ENCODE measurements at places on chromosomes 2 and 18.

- DNase-seq = no peak
Measured at GRCh38 chr2:231800493-231801091, 14.3 kb downstream of the COPS7B start.

- no peak for DNase-seq
Measured at GRCh38 chr18:63106727-63107126, 212.8 kb downstream of the BCL2 start.

DNA sequence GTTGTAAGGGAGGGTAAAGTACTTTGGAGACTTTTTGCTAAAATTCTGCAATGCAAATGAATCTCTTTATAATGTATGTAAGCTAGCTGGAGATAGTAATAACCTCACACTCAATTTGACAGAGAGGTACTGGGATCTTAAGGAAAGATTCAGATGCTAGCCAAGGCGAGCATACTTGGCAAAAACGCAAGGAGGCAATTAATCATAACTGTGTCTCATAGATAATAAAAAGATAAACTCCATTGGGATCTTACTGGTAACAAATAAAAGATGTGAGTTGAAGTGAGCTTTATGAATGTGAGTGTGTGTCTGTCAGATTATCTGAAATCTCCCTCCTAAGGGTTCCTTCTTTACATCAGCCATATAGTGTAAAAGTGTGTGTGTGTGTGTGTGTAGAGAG lies 533.0 kb downstream of the TMX3 start:
- DNase-seq = no peak

DNA sequence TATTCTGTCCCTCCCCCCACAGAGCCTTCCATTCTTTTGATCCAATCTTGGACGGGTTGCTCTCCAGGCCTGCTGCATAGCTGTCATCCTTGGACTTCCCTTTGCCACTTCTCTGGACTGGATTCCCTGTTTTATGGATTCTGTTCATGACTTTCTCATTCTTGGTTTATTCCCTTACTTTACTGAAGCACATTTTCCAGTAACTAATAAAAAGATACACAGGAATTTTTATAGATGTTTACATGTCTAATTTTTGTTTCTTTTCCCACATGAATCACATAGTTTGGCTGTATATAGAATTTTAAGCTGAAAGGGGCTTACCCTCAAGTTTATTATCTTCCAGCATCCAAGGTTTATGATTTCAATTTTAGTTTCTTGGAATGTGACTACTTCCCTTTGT lies 37.9 kb downstream of the GDF7 start:
- no peak for DNase-seq

DNA sequence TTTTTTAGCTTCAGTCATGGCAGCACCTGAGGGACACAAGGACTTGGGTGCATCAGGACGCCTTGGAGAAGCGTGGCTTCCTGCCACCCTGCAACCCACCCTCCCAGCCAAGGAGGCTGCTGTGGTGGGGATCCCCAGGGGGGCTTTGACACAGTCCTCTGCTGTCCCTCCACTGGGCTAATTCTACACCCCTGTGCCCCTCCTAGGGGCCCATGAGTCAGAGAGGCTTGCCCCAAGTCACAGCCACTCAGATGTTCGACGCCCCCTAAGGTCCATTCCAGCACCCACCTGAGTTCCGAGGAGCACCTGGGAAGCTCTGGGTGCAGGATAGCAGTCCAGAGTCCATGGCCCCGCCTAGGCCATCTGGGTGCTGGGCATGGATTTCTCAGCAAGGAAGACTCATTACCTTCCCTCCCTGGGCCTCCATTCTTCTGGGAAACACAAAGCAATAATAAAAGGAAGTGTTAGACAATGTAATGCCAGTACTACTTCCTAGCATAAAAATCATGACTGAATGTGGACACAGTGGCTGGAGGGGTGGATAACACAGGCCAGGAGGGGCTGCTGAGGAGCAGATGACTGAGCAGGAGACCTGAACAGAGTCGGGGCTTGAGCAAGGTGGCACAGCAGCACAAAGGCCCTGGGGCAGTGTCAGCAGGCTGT lies 3.7 kb downstream of the ALPG start:
- no peak for DNase-seq

DNA sequence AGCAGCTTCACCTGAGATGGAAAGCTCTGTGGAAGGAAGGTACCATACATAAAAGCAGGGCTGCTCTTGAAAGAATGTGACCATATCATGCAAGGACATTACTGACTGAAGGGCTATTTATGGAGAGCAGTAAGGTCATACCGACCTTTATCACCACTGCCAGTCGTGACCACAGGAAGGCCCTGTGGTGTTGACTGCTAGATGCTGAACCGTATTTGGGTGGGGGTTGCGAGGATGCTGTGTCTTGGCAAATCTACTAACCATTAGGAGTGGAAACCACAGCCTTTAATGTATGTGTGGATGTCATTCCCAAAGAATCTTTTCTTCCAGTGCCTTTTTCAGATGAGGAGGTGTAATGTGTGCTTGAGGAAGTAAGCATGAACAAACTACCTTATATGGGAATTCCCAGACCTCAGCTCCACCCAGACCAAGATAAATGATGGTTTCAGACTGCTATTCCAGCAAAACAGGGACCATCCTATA lies 60.8 kb downstream of the LIMS1 start:
- DNase-seq = no peak

- DNase-seq = no peak
Measured at GRCh38 chr18:2536493-2536892, 34.8 kb downstream of the METTL4 start.

- no peak for DNase-seq
Measured at GRCh38 chr18:65363011-65363410, 387.8 kb upstream of the CDH7 start.

DNA sequence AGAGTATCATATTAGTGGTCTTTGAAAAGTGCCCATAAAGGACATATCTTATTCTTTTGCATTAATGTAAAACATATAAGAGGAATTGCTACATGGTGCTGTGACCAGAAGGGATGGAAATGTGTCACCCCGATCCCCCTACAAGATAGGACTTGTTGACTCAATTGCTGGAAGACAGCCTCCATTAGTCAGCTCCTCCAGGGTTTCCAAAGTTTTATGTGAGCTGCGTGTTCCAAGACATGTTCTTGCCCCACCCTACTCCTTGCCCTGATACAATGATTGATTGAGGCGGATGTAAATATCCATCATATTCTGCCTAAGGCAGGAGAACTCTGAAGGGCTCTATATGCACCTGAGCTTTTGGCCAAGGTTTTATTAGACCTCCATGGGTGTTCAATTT lies 541.0 kb upstream of the ZEB2 start:
- DNase-seq = no peak

DNA sequence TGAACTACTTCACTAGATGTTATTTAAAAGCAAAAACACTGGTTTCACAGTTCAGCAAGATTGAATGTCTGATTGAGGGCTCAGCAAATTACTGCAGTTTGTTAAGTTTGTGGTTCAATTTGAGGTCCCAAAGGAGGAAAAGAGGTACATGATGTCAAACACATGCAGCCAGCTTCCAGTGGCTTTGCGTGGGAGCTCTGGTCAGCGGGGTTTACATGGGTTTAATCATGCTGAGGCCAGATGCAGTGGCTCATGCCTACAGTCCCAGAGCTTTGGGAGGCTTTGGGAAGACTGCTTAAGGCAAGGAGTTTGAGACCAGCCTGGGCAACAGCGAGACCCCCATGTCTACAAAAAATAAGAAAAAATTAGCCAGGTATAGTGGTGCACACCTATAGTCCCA lies 111.5 kb downstream of the MAPK4 start:
- DNase-seq = no peak

DNA sequence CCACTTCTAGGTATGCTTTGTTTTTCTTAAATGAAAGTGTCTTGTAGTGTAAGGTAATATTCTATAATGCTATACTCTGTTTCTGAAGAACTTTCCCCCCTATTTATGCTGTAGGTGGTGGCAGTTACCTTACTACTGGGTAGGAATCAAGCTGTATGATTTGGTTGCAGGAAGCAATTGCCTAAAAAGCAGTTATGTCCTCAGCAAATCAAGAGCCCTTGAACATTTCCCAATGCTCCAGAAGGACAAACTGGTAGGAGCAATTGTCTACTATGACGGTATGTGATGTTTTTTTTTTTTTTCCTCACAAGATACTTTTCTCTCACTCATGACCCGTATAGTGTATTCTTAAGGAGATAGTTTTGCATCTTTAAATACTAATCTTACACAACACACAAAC lies 77.0 kb downstream of the GPD2 start:
- no peak for DNase-seq

DNA sequence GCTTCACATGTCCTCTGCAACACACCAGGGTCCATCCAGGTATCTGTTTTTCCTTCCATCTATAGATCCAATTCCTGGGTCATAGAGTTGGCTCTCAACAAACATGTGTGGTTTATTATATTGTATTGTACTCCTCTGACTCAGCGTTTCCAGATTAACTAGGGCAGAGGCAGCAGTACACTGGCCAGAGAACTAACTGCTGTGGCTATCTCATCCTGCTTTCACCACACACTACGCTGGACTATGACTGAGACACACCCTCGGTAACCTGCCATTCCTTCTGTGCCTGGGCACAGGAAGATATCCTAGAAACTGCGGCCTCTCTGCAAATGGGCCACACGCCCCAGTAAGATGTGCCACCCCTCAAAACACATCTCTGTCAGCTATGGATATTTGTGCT lies 159.8 kb upstream of the STK17B start:
- no peak for DNase-seq

DNA sequence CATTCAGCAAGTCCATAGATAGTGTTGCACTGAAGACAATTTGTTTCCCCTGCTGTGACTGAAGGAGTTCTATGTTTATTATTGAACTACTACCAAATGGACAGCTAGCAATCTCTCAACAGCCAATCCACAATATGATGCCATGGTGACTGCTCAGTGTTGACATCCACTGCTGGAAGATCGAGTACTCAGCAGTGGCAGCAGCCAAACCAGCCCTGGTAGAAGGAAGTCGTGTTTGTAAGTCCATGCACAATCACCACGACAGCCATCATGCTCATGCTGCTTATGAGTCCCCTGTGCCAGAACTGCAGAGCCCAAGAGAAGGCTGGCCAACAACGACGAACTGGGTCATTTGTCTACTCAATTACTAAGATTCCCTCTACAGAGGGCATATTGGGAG lies 66.4 kb downstream of the OSR1 start:
- no peak for DNase-seq

- DNase-seq = no peak
Measured at GRCh38 chr18:71485611-71486010, 1058.5 kb downstream of the CBLN2 start.

All from stimulated activated CD4-positive, alpha-beta T cell treated with anti-CD3 and anti-CD28 coated beads, Interleukin-1b, Interleukin-23, amount 100 ng/mL, for 1 hour (primary cell).